ENCODE measurements at places on chromosomes 13 and 19.

DNA sequence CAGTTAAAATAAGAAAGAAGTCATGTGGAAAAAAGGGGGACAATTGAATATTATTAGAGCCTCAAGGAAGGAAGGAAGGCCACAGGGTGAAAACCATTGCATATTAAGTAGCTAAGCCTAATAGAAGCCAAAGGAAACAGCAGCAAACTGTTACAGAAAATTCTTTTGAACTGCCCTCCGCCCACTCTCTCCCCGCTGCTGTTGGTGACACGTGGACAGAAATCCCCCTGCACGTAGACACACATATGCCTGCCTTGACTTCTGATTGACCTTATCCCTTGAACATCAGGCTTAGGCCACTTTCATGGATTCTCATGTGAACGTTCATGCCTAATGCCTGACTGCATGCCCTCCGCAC lies 229.1 kb downstream of the KCNRG start:
- DNase-seq = no peak

DNA sequence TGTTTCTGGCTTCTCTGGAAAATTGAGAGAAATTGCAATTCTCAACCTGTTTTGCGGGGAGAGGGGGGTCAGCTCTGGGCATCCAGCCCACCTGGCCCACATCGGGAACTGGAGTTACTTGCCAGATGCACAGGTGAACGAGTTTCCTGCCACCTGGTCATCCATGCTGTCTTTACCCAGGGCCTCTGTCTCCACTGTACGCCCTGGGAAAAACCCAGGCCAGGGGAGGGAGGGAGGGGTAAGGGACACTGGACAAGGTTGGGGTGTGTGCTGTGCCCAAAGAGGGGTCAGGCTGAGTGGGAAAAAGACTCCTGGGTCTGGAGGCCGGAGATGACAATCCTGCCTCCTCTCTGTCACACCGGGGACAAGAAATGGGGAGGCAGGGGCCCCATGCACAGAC lies 307.6 kb downstream of the ZNF536 start:
- no peak for DNase-seq

GRCh38 chr19:11238781-11239376 lies 540 bp upstream of the ANGPTL8 start:
- DNase-seq = no peak

DNA sequence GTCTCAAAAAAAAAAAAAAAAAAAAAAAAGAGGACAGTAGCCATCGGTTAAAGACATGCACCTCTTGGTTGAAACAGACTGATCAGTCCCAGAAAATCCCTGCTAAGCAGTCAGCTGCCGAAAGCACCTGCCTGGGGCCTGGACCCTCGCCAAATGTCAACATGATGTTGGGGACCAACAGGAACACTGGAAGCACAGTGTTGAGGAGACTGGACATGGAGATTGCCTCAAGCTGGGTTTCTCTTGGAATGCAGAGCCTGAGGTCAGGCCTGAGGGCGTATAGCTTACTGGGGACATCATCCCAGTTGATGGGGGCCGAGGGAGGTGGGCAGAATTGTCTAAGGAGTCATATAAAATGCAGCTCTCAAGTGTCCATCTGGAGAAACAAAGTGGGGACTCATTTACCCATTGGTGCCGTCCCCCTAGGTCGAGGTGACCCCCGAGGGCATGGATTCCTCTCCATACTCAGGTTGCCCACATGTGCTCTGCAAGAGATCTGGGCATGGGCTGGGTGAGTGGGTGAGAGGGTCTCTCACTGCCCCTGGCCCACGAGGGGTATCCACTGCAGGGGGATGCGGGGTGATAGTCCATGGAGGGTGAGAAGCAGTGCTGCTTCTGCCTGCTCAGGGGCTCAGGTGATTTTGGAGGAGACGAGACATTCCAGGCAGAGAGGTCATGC lies 164.5 kb downstream of the URI1 start:
- no peak for DNase-seq

- DNase-seq = no peak
Observed at GRCh38 chr19:27672309-27673047, 1540.5 kb downstream of the UQCRFS1 start.

GRCh38 chr19:31223740-31224534 lies 125.3 kb downstream of the TSHZ3 start:
- DNase-seq = no peak

GRCh38 chr19:46838160-46838559 lies 12.5 kb downstream of the AP2S1 start:
- DNase-seq = no peak

DNA sequence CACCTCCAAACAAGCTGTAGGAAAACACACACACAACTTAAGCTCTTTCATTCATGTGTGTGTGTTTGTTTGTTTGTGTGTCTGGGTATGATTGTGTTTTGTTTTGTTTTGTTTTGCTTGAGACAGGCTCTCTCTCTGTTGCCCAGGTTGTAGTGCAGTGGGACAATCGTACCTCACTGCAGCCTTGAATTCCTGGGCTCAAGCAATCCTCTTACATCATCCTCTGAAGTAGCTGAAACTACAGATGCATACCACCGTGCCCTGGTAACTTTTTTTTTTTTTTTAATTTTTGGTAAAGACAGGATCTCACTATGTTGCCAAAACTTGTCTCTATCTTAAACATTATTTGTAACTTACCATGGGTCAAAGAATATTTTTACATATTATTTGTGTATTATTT lies 431.7 kb downstream of the SLITRK1 start:
- no peak for DNase-seq

DNA sequence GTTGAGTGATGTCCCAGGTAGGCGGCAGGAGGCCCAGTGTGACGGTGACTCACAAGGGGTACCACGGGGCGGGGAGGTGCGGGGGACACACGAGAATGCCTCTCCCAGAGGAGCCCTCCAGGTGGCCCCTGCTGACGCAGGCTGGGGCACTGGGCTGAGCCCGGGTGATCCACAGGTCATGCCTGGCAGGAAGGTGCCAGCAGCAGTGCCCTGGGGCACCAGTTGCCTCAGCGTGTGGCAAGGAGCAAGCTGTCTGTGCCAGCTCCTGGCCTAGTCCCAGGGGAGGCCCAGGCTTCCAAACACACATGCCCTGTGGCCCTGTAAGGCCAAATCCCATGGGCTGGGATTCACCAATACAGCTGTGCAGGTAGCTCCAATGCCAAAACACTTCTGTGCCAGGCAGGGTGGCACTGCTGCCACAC lies 28.0 kb downstream of the AKT2 start:
- DNase-seq = no peak

GRCh38 chr19:45640849-45641273 lies 1.7 kb upstream of the EML2 start:
- no peak for DNase-seq

- no peak for DNase-seq
Observed at GRCh38 chr19:9967326-9967725, 31.0 kb upstream of the OLFM2 start.

Measured in central memory CD8-positive, alpha-beta T cell (primary cell).